NCI-H774 (cell line): ENCODE measurements at places on chromosomes 4 and X.

GRCh38 chrX:43940816-43941474 lies 32.2 kb downstream of the NDP start:
- no peak for DNase-seq

GRCh38 chrX:110138557-110138956 lies 135.6 kb downstream of the TMEM164 start:
- DNase-seq, result no peak

GRCh38 chrX:1481636-1482529 lies 29.2 kb upstream of the ASMTL start:
- no peak for DNase-seq

GRCh38 chrX:119151051-119151380 lies 23.4 kb upstream of the KIAA1210 start:
- no peak for DNase-seq

- DNase-seq, result no peak
These were observed 69.9 kb downstream of the COX7B2 start for GRCh38 chr4:46839128-46839527.

DNA sequence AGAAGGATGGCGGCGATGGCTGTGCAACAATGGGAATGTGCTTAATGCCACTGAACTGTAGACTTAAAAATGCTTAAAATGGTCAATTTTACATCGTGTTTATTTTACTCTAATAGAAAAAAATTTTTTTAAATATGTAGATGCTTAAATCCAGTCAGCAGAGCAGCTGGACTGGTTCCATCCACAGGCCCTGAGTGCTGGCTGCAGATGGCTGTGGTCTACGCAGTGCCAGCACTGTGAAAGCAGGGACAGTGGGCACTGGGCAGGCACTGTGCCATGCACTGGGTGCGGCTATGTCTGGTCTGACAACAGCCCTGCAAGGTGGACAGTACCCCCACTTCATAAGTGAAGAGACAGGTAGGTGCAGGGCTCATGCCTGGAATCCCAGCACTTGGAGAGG lies 175.2 kb downstream of the AFAP1 start:
- no peak for DNase-seq
